Upper lobe of right lung (tissue), 1 donor: ENCODE measurements at places on chromosomes 7 and 10. TPM values are rescaled to one million over a fixed set of nuclear protein-coding genes. Genes with fewer than 3 reads are reported as not detected.

DNA sequence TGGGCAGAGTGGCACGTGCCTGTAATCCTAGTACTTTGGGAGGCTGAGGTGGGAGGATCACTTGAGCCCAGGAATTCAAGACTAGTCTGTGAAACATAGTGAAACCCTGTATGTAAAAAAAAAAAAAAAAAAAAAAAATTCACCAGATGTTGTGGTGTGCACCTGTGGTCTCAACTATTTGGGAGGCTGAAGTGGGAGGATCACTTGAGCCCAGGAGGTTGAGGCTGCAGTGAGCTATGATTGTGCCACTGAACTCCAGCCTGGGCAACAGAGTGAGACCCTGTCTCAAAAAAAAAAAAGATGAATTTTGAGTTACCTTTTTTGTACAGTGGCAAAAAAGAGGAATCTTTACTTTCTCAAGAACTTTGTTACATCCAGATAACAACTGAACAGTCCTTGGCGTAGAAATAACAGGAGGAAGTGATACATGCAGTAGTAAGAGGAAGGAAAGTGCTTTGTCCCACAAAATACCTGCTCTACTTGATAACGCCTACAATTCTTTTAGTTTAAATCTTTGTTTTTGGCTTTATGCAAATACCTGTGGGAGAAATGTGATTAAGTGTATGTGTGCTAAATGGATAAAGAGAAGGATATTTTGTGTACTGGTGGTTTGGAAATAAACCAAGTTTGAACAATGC, 29.3 kb downstream of the SPAG6 start:
- no peak overlapping the region for H3K4me3 ChIP-seq
- H3K4me1 ChIP-seq, result no peaks in the 10 kb centered on the region
- DNase-seq, result no peak
- no peaks in the 10 kb centered on the region for H3K36me3 ChIP-seq
- no peak overlapping the region for H3K27ac ChIP-seq

- H3K36me3 ChIP-seq, result no peaks in the 10 kb centered on the region
- H3K27ac ChIP-seq, result no peak overlapping the region
- no peaks in the 10 kb centered on the region for H3K27me3 ChIP-seq
These were observed 32.8 kb downstream of the TSPAN12 start for GRCh38 chr7:120825152-120825551.

- no peak overlapping the region for H3K27ac ChIP-seq
- DNase-seq, result no peak
- no peaks in the 10 kb centered on the region for H3K4me1 ChIP-seq
- H3K27me3 ChIP-seq, result peaks cover 35% of the 10 kb centered on the region
These were observed 11.2 kb downstream of the GATA3 start for GRCh38 chr10:8065651-8066050.

DNA sequence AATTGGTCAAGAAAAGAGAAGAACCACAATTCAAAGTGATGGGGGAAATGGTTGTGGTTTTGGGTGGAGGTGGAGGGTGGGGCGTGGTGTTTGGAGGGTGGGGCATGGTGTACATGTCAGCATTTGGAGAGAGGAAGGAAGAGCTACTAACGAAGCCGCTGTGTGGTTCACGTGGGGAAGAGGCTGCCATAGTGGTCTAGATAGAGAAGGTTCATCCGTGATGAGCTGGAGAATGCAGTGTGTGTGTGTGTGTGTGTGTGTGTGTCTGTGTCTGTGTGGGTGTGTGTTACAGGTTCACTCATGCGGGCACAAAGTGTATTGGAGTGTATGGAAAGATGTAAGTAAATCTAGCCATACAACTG, 6.1 kb upstream of the VCL start:
- H3K4me1 ChIP-seq, result peaks cover 4% of the 10 kb centered on the region
- no peak overlapping the region for H3K4me3 ChIP-seq
- H3K27me3 ChIP-seq, result no peaks in the 10 kb centered on the region
- no peaks in the 10 kb centered on the region for H3K36me3 ChIP-seq
- H3K27ac ChIP-seq, result peak overlapping the region; percentile 39

Gene AOAH
- 20.8 TPM for total RNA-seq

Gene IKZF1
- 41.4 TPM for total RNA-seq

DNA sequence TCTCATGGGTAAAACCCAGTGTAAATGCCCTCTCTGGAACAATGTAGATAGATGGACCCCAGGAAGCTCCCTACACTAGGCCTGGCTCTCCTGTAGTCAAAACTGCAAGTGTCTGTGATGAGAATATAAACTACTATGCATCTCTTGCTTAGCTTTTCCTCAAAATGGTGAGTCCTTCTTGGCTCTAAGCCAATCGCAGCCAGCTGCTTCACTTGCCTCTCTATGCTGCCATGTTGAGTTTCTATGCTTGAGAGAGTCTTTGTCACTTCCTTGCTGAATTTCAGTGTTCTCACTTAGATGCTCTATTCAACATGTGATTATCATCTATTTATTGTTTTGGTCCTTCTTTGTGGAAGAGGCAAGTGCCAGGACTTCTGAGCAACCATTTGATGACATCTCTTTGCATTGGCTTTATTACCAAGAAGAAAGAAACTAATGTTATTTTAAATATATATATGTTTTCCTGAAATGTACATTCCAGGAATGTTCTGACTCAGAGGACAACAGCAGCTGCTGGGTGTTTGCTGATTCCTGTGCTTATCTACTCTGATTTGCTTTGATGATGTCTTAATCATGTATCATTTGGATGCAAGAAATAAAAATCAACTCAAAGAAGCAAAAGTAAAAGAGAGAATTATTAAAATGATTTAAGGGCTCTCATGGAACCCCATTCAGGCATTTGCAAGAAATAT, 16.6 kb downstream of the TAS2R40 start:
- H3K4me3 ChIP-seq, result no peak overlapping the region
- peaks cover 7% of the 10 kb centered on the region for H3K4me1 ChIP-seq
- no peak for DNase-seq
- H3K36me3 ChIP-seq, result no peaks in the 10 kb centered on the region
- no peak overlapping the region for H3K27ac ChIP-seq

DNA sequence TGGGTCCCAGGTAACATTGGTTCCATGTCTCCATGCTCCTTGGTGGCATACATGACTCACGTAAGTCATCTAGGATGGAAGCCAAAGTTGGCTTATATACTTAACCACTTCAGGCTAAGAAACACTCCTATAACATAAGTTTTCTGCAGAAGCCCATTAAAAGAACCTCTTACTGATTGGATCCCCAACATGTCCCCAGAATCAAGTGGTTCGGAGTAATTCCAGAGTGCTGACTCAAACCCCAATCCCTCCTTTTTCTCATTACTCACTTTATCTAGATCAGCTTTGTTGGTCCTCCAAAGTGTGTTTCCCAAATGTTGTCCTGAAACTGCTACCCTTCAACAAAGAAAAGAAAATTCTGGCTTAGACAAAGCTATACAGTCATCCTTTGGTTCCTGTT, 10.1 kb upstream of the ATOH7 start:
- H3K4me1 ChIP-seq, result no peaks in the 10 kb centered on the region
- DNase-seq, result no peak
- H3K27me3 ChIP-seq, result no peaks in the 10 kb centered on the region
- no peaks in the 10 kb centered on the region for H3K36me3 ChIP-seq
- no peak overlapping the region for H3K4me3 ChIP-seq

DNA sequence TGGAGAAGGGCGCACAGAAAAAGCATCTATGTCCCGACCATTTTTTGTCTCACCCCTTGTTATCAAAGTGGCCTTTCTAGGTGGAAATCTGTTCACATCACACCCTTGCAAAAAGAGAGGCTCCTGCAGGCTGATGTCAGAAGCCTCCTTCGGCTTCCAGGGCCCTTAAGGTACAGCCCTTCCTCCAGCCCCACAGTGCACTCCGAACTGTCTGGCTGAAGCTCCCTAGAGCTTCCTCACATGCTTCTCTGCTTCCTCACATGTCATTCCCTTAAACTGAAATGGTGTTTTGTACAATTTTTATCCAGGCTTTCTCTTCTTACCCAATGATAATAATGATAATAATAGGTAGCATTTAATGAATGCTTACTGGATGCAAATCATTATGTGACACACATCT, 210.3 kb downstream of the INHBA start:
- no peaks in the 10 kb centered on the region for H3K27me3 ChIP-seq
- no peaks in the 10 kb centered on the region for H3K36me3 ChIP-seq
- no peak for DNase-seq
- H3K27ac ChIP-seq, result no peak overlapping the region
- peaks cover 5% of the 10 kb centered on the region for H3K4me1 ChIP-seq

Gene GPR15LG
- total RNA-seq, result not detected

Gene GRM3
- not detected for total RNA-seq

- no peaks in the 10 kb centered on the region for H3K4me1 ChIP-seq
- no peak overlapping the region for H3K4me3 ChIP-seq
- no peak overlapping the region for H3K27ac ChIP-seq
- no peaks in the 10 kb centered on the region for H3K36me3 ChIP-seq
These were observed 164.0 kb downstream of the SKAP2 start for GRCh38 chr7:26700386-26700785.

DNA sequence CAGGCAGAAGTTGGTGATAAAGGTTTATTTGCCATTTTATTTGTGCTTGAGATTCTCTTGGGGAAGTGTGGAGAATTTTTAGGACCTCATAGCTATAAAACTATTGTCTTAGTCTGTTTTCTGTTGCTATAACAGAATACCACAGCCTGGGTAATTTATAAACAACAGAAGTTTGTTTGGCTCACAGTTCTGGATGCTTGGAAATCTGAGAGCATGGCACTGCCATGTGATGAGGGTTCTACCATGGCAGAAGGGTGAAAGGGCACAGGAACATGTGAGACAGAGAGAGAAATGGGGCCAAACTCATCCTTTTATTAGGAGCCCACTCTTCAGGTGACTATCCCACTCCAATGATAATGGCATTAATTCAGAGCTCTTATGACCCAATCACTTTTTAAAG, 12.3 kb downstream of the SUN3 start:
- no peaks in the 10 kb centered on the region for H3K27me3 ChIP-seq
- H3K4me3 ChIP-seq, result no peak overlapping the region
- no peaks in the 10 kb centered on the region for H3K4me1 ChIP-seq
- H3K36me3 ChIP-seq, result no peaks in the 10 kb centered on the region
- DNase-seq, result no peak

DNA sequence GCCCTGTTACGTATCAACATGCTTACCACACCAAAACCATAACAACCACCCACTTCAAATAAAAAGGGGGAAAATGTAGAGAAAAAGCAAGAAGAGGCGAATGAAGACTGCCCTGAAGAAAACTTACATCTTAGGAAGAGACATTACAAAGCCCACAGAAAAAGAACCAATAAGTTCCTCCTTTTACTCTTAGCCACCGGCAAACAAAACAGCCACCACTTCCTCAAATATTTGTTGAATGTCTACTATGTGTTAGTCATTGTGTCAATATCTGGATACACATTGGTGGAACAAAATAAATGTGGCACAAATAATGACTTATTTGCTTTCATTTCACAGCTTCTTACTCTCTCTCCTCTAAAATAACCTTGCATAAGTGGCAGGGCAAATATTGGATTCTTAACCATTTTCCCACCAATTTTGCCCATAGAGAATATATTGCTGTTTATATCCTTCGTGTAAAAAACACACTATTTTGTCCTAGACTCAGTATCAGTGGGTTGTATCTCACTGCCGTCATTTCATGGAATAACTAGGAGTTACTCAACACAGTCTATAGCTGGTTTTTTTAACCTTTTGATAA, 106.8 kb downstream of the ANK3 start:
- H3K36me3 ChIP-seq, result peaks cover 8% of the 10 kb centered on the region
- no peak for DNase-seq
- no peaks in the 10 kb centered on the region for H3K4me1 ChIP-seq
- H3K4me3 ChIP-seq, result no peak overlapping the region
- no peak overlapping the region for H3K27ac ChIP-seq
- no peaks in the 10 kb centered on the region for H3K27me3 ChIP-seq

DNA sequence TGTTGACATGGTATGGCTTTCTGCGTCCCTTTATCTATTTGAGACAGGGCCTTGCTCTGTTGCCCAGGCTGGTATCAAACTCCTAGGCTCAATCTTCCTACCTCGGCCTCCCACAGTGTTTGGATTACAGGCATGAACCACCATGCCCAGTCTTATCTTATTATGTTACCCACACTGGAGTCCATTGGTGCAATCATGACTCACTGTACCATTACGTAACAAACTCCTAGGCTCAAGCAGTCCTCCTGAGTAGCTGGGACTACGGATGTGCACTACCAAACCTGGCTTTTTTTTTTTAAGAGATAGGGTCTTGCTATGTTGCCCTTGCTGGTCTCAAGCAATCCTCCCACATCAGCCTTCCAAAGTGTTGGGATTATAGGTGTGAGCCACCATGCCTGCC, 66.7 kb downstream of the CCDC3 start:
- no peaks in the 10 kb centered on the region for H3K4me1 ChIP-seq
- H3K36me3 ChIP-seq, result no peaks in the 10 kb centered on the region
- H3K27me3 ChIP-seq, result no peaks in the 10 kb centered on the region
- no peak for DNase-seq
- H3K27ac ChIP-seq, result no peak overlapping the region

GRCh38 chr10:83921984-83922860, 217.1 kb upstream of the GHITM start:
- H3K36me3 ChIP-seq, result no peaks in the 10 kb centered on the region
- H3K27ac ChIP-seq, result no peak overlapping the region
- H3K4me1 ChIP-seq, result no peaks in the 10 kb centered on the region
- no peaks in the 10 kb centered on the region for H3K27me3 ChIP-seq

Gene STEAP4
- total RNA-seq, result 53.9 TPM

GRCh38 chr7:4871930-4872675, 10.3 kb upstream of the PAPOLB start:
- H3K4me3 ChIP-seq, result no peak overlapping the region
- H3K27me3 ChIP-seq, result no peaks in the 10 kb centered on the region
- DNase-seq, result no peak
- no peaks in the 10 kb centered on the region for H3K36me3 ChIP-seq

Gene ATOH7
- not detected for total RNA-seq

DNA sequence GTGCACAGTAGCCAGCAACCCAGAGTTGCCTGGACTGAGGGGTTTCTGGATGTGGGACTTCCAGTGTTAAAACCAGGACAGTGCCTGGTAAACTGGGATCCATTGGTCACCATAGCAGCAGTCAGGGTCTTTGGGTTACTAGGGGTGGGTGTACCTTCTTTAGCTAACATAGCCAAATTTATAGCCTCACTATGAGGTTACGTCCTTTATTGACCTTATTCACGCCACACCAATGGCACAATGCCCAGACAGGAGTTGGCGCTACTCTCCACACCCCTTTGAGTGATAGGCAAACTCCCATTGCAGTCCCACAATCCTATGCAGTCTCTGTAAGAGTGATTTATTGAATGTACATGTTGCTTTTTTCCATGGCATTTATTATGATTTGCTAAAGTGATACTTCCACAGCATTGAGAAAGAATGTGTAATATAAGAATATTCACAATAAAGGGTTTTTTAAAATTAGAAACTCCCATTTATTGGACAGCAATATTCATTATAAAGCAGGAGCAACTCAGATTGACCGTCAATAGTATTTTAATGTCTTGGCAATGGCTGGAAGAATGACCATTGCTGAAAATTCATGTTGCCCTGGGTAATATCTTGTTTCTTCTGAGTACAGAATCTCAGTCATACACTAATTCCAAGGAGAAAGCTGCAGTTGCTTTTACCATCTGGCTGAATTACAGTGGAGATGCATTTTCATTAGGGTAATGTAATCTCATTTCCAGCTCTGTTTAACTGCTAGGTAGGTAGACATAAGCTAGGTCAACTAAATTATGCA, 26.1 kb downstream of the IFIT5 start:
- H3K27me3 ChIP-seq, result no peaks in the 10 kb centered on the region
- H3K27ac ChIP-seq, result no peak overlapping the region
- DNase-seq, result peak; percentile 69
- H3K4me1 ChIP-seq, result no peaks in the 10 kb centered on the region
- H3K4me3 ChIP-seq, result no peak overlapping the region
- no peaks in the 10 kb centered on the region for H3K36me3 ChIP-seq
